Motor neuron (in vitro differentiated cells): ENCODE measurements at places on chromosomes 4 and X. TPM values are rescaled to one million over a fixed set of nuclear protein-coding genes. Genes with fewer than 3 reads are reported as not detected.

NFXL1 gene
- total RNA-seq, result 15.1 and 19.8 TPM in 2 replicates

UBE2A gene
- total RNA-seq, result 47.7 and 48.9 TPM in 2 replicates

FABP2 gene
- 0.09 and 0.24 TPM in 2 replicates for total RNA-seq

MAGEA2B gene
- not detected in 2 replicates for total RNA-seq

FAM184B gene
- total RNA-seq, result 1.1 TPM in 2 replicates

QRFPR gene
- 0.21 TPM in 1 of 2 replicates, not detected in the other for total RNA-seq

TSPAN7 gene
- 3.1 and 3.9 TPM in 2 replicates for total RNA-seq

PRR27 gene
- 0.30 and 0.36 TPM in 2 replicates for total RNA-seq

SLC9A7 gene
- total RNA-seq, result 19.9 and 20.0 TPM in 2 replicates

TRAPPC11 gene
- total RNA-seq, result 53.0 and 62.1 TPM in 2 replicates

BBS12 gene
- 9.1 and 10.3 TPM in 2 replicates for total RNA-seq

COL4A5 gene
- total RNA-seq, result 4.8 and 6.8 TPM in 2 replicates

VSIG4 gene
- 0.42 TPM in 1 of 2 replicates, not detected in the other for total RNA-seq

BTC gene
- total RNA-seq, result 0.19 TPM in 2 replicates

PWWP3B gene
- not detected in 2 replicates for total RNA-seq

LRCH2 gene
- total RNA-seq, result 17.8 and 18.0 TPM in 2 replicates

APBB2 gene
- total RNA-seq, result 32.2 and 33.5 TPM in 2 replicates

RPS6KA6 gene
- 6.9 and 8.1 TPM in 2 replicates for total RNA-seq

FRG2 gene
- 0.15 and 0.19 TPM in 2 replicates for total RNA-seq

MSANTD1 gene
- total RNA-seq, result 0.76 and 0.81 TPM in 2 replicates

ADAMTS3 gene
- total RNA-seq, result 8.6 and 10.5 TPM in 2 replicates

LCORL gene
- 26.6 and 28.3 TPM in 2 replicates for total RNA-seq

ADH1A gene
- 0.19 TPM in 1 of 2 replicates, not detected in the other for total RNA-seq

MAGEE1 gene
- total RNA-seq, result 0.05 and 0.11 TPM in 2 replicates

ODAPH gene
- 1.0 TPM in 1 of 2 replicates, not detected in the other for total RNA-seq

ZMAT1 gene
- total RNA-seq, result 5.6 and 7.9 TPM in 2 replicates

RBBP7 gene
- 45.6 and 47.3 TPM in 2 replicates for total RNA-seq

SPP1 gene
- 5.7 and 5.8 TPM in 2 replicates for total RNA-seq

NWD2 gene
- total RNA-seq, result 0.55 and 0.67 TPM in 2 replicates

CT55 gene
- total RNA-seq, result 0.05 and 0.44 TPM in 2 replicates

GYG2 gene
- 4.3 and 4.8 TPM in 2 replicates for total RNA-seq

ABCE1 gene
- total RNA-seq, result 67.5 and 72.0 TPM in 2 replicates

CTAG1B gene
- total RNA-seq, result not detected in 2 replicates

PTTG2 gene
- not detected in 2 replicates for total RNA-seq

KLHL4 gene
- 3.2 and 3.5 TPM in 2 replicates for total RNA-seq

ZNF630 gene
- total RNA-seq, result 0.19 TPM in 1 of 2 replicates, not detected in the other
